ENCODE measurements at places on chromosomes 5 and 9. TPM values are rescaled to one million over a fixed set of nuclear protein-coding genes. Genes with fewer than 3 reads are reported as not detected.
A peak's percentile ranks its signal among the peaks of the same experiment; 100 is the strongest.

GRCh38 chr5:115963566-115963965 lies 1.3 kb downstream of the LVRN start:
- DNase-seq, result no peak
- peaks cover 53% of the 10 kb centered on the region for H3K27me3 ChIP-seq
- no peak overlapping the region for H3K27ac ChIP-seq

DNA sequence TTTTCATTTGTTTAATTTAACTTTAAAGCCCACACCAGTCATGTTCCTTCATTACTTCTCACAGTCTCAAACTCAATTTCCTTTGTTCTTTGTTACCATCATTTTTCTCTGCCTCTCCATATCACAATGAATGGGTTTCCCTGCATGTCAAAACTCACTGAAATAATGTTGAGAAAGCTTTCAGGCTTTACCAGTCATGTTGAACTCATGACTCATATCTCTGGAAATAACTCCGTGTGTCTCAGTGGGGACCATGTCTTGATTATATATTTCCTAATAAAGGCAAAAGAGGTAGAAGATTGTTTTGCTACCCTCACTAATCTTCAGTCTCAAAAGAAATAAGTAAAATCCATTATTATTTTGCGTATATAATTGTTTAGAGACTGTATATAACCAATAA lies 231.2 kb downstream of the CHSY3 start:
- H3K27me3 ChIP-seq, result no peaks in the 10 kb centered on the region
- no peak overlapping the region for H3K4me3 ChIP-seq
- no peak overlapping the region for H3K27ac ChIP-seq

GRCh38 chr5:61464512-61464911 lies 132.5 kb downstream of the ZSWIM6 start:
- peaks cover 8% of the 10 kb centered on the region for H3K4me1 ChIP-seq
- no peaks in the 10 kb centered on the region for H3K27me3 ChIP-seq
- no peaks in the 10 kb centered on the region for H3K36me3 ChIP-seq
- no peak for DNase-seq
- H3K4me3 ChIP-seq, result no peak overlapping the region

DNA sequence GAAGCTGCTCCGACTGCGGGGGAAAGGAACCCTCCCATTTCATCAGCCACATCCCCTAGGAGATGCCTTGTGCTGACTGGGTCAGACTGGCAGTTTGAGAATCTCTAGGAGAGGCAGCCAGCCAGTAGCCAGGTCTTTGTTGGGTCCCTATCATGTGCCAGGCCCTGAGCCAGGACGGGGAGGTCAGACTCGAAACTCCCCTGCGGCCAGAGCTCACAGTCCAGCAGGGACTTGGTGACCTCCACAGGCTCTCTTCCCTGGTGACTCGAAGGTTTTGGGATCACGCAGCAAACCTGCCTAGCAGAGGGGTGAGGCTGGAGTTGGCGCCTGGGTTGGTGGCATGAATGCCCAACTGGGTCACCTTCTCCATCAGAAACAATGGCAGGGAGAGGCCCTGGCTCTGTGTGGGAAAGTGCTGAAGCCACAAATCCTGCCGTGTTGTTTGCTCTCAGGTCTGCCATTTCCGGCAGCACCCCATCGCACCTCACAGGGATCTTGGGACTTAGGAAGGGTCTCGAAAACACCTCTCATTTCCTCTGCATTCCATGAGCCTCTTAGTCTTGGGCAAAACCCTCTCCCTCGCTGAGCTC lies 14.4 kb upstream of the ORM1 start:
- H3K27ac ChIP-seq, result no peak overlapping the region
- DNase-seq, result peak; percentile 48
- H3K4me3 ChIP-seq, result no peak overlapping the region
- H3K27me3 ChIP-seq, result no peaks in the 10 kb centered on the region
- no peaks in the 10 kb centered on the region for H3K36me3 ChIP-seq
- no peaks in the 10 kb centered on the region for H3K4me1 ChIP-seq

GRCh38 chr9:30075451-30076199 lies 2308.8 kb upstream of the ACO1 start:
- H3K27me3 ChIP-seq, result no peaks in the 10 kb centered on the region
- H3K4me1 ChIP-seq, result no peaks in the 10 kb centered on the region
- H3K36me3 ChIP-seq, result no peaks in the 10 kb centered on the region
- H3K27ac ChIP-seq, result no peak overlapping the region
- no peak for DNase-seq

GRCh38 chr5:117496801-117497200 lies 922.2 kb upstream of the SEMA6A start:
- H3K27ac ChIP-seq, result no peak overlapping the region
- H3K4me1 ChIP-seq, result no peaks in the 10 kb centered on the region
- DNase-seq, result no peak

CCDC180 gene
- 4.0 TPM for total RNA-seq

LURAP1L gene
- total RNA-seq, result 32.3 TPM

DNA sequence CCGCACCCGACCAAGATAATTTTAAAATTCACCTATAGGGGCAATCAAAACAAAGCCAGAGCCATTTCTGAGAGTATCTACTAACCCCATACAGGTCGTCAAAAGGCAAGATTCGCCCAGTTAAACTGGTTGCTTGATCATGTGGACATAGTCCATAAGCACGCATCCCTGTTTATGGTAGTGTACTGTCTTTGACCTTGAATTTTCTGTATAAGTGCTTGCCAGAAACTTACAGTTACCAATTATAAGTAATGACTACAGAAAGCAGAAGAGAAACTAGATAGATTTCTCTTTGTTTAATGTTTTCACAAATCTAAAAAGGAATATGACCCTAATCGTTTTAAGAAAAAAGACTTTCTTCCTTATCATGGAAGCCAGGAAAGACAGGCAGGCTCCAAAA lies 25.6 kb downstream of the SLC31A1 start:
- H3K36me3 ChIP-seq, result no peaks in the 10 kb centered on the region
- no peak for DNase-seq
- no peaks in the 10 kb centered on the region for H3K27me3 ChIP-seq
- no peak overlapping the region for H3K4me3 ChIP-seq
